ENCODE measurements at places on chromosomes 2 and 18. TPM values are rescaled to one million over a fixed set of nuclear protein-coding genes. Genes with fewer than 3 reads are reported as not detected.

DNA sequence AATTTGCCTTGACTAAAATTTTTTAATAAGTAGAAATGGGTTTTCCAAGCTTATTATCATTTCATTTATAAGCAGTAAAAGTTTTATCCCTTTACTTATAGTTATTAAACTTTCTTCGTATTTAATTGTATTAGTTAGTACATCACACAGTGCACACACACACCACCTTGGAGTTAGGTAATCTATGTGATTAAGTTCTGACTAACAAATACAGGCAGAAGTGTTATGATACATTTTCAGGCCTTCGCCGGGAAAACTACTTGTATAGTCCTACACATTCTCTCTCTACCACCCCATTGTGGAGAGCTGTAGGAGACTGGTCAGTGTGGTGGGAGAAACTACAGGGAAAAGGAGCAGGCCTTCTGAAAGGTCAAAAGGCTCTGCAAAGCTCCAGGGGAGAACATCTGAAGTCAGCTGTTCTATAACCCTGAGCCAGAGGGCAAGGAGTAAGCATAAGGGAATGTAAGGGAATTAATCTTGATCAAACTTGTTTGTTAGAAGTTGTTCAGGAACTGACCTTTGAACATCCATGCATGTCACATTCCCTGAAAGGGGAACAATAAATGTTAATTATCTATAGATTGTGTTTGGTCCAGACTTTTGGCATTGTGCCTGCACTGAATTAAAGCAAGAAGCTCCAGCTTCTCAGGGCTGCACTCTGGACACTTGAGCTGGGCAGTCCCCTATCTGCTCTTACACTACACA lies 231.7 kb downstream of the FSIP2 start:
- peak; percentile 59 for DNase-seq

Gene PLCL1
- total RNA-seq, result not detected

GRCh38 chr2:74525717-74526648 lies at the start of gene DQX1:
DQX1 (minus strand) TSS chr2:74526231; CDS start chr2:74525729, 502 bp downstream.
- peak; percentile 41 for DNase-seq

Gene GYPC
- total RNA-seq, result 47.2 TPM

Gene POMC
- total RNA-seq, result not detected

- peak; percentile 97 for DNase-seq
Observed at GRCh38 chr2:230908595-230909191, 16.3 kb downstream of the GPR55 start.

Gene CENPA
- total RNA-seq, result 49.5 TPM

GRCh38 chr18:11906176-11906575 lies 1.9 kb downstream of the MPPE1 start:
- no peak for DNase-seq

GRCh38 chr2:10161206-10161931 lies 38.8 kb downstream of the RRM2 start:
- DNase-seq, result no peak

GRCh38 chr2:230541934-230542380 lies 126.0 kb downstream of the SP100 start:
- no peak for DNase-seq

Gene KCNIP3
- 1.0 TPM for total RNA-seq

GRCh38 chr2:231992888-231993287 lies 31.4 kb downstream of the DIS3L2 start:
- no peak for DNase-seq

Gene TMEM169
- 5.5 TPM for total RNA-seq
